NCI-H1694 treated with DMSO at 0.1 percent for 48 hours (cell line): ENCODE measurements at places on chromosomes 2 and 18.

GRCh38 chr18:3867864-3868311 is 417.9 kb downstream of the TGIF1 start:
- DNase-seq = no peak

- DNase-seq = no peak
Observed at GRCh38 chr18:25456334-25457010, 104.5 kb upstream of the ZNF521 start.

GRCh38 chr2:217186152-217186551 is 326.3 kb upstream of the TNP1 start:
- no peak for DNase-seq

DNA sequence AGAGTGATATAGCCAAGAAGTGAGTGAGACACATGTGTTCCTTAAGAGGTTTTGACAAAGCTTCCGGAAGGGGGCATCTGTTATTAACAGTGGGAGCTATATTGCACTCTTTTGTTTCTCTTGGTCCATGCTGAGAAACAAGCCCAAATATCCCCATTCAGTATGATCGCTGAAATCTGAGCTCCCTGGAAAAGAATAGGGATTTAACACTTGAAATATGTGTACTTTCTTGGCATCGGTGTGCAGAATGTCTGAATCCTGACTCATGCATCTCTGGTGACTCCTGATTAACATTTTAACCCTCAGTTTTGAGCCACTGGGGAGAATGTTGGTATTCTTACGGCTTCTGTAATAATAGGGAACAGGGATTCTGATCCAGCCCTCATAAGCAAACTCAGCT is 448.1 kb downstream of the TSN start:
- DNase-seq = no peak

DNA sequence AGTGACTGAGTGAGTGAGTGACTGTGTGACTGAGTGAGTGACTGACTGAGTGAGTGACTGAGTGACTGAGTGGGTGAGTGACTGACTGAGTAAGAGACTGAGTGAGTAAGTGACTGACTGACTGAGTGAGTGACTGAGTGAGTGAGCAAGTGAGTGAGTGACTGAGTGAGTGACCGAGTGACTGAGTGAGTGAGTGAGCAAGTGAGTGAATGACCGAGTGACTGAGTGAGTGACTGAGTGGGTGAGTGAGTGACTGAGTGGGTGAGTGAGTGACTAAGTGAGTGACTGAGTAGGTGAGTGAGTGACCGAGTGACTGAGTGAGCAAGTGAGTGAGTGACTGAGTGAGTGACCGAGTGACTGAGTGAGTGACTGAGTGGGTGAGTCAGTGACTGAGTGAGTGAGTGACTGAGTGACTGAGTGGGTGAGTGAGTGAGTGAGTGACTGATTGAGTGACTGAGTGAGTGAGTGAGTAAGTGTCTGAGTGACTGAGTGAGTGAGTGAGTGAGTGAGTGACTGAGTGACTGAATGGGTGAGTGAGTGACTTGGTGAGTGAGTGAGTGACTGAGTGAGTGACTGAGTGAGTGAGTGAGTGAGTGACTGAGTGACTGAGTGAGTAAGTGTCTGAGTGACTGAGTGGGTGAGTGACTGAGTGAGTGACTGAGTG is 13.3 kb downstream of the MAL start:
- DNase-seq = no peak

DNA sequence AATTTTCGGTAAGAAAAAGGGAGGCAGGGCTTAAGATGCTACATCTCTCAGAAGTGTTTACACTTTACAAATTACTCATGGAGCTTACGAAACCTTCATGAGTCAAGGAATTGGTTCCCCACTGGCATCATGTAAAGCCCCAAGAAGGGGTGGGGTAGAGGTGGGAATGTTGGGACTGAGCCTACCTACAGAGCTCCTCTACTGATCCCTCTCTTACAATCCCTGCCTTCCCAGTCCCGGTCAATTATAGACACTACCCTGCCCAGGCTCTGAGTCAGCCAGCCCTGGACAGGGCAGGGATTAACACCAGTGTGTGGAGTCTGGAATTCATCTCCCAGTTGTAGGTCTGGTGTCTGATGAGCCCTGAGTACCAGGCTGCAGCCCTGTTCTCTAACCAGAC is 248.9 kb downstream of the PAX3 start:
- DNase-seq = no peak

GRCh38 chr2:9217838-9218770 is 11.5 kb downstream of the ASAP2 start:
- no peak for DNase-seq

DNA sequence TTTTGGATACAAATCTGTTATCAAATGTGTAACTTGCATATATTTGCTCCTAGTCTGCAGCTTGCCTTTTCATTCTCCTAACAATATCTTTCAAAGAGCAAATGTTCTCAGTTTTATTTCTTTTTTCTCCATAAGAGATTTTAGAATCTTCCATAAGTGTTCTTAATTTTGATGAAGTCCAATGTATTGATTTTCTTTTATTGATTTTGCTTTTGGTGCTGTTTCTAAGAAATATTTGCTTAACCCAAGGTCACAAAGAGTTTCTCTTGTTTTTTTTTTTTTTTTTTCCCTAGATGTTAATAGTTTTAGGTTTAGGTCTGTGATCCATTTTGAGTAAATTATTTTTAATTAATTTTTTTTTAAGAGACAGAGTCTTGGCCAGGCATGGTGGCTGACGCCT is 75.8 kb upstream of the SPRED2 start:
- no peak for DNase-seq

GRCh38 chr2:144529841-144530240 is 9.9 kb upstream of the ZEB2 start:
- DNase-seq = no peak

- no peak for DNase-seq
Observed at GRCh38 chr2:224401641-224402342, at the start of gene FAM124B. FAM124B (minus strand) TSS chr2:224402107; CDS start chr2:224401768, 339 bp downstream.

DNA sequence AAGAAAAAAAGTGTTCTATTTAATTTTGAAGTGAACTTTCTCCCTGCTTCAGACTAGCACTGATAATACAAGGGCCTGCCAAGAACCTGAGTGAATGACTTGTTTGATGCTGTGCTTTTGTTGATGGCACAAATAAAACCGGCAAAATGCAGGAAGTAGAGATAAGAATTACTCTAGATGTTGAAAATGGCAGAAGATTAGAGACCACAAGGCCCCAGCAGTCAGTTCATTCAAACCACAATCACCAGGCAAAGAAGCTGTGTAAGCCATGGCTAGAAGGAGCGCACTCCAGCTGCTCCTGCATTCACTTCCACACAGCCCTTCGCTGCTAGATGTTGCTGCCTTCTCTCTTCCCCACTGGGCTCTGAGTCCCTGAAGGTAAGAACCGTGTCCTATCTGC is 297.1 kb downstream of the AGPS start:
- no peak for DNase-seq

- DNase-seq = no peak
Observed at GRCh38 chr2:111523009-111523408, 361.0 kb downstream of the ANAPC1 start.

DNA sequence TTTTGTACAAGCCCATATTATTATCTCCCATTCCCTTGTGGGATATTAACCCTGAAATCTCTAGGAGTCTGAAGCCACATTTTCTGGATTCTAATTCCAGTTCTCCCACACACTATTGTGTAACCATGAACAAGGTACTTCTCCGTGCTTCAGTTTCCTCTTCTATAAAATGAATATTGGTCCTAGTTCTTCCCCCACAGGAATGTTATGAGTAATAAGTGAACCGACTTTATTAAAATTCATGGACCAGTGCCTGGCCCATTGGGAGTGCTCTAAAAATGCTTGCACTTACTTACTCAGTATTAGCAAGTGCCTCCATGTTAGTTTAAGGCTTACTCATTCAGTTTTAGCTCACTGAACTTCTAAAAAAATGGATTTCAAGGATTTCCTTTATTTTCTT is 1.4 kb upstream of the ACMSD start:
- DNase-seq = no peak
